Cortex of kidney (tissue), 1 donor: ENCODE measurements at places on chromosomes 6 and 20.

- DNase-seq = no peak
Measured at GRCh38 chr6:37285861-37286311, 27.9 kb upstream of the TMEM217 start.

- DNase-seq = no peak
Measured at GRCh38 chr6:73832313-73832712, 136.3 kb downstream of the CD109 start.

DNA sequence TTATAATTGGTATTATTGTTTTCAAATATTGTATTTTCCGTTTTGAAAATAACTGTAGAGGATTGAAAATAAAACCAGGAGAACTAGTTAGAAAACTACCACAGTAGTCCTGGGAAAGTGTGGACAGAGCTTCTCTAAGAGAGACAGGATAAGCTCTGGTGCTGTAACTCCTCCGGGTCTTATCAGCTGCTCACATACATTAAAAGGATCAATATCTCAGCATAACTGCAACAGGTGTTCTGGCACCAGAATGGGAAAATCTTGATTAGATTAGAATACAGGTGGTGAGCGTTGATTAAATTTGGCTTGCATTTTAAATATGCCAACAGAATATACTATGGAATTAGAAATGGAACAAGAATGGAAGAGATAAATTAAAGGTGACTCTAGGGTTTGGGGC, 1138.9 kb upstream of the ADGRB3 start:
- no peak for DNase-seq

- no peak for DNase-seq
Measured at GRCh38 chr6:951399-952181, 258.7 kb upstream of the EXOC2 start.

DNA sequence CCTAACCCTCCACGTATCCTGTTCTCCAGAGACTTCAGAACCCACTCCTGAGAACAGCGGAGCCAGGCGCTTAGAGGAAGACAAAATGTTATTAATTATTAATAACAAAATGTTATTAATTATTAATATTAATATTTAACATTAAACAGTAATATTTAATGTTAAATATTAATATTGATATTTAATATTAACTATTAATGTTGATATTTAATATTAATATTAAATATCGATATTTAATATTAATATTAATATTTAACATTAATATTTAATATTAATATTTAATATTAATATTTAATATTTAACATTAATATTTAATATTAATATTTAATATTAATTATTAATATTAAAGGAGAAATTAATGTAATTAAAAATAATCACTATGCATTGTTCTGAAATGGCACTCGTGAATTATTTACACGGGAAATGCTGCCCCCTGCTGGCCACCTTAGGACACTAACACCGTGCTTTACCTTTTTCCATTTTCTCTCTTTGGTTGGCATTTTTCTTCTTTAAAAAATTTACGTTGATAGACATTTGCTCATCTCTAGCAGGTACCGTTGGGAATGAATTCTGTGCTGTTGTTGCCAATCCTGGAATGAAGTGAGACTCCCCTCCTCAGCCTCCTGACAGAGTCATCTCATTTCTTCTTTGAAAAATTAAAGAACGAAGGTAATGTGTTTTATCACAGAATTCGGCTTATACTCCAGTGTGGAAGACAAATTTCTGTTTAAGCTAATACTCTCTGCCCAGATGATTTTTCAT, 7.5 kb upstream of the GGTLC1 start:
- DNase-seq = no peak

GRCh38 chr20:34943808-34944567, 11.6 kb downstream of the GSS start:
- no peak for DNase-seq

DNA sequence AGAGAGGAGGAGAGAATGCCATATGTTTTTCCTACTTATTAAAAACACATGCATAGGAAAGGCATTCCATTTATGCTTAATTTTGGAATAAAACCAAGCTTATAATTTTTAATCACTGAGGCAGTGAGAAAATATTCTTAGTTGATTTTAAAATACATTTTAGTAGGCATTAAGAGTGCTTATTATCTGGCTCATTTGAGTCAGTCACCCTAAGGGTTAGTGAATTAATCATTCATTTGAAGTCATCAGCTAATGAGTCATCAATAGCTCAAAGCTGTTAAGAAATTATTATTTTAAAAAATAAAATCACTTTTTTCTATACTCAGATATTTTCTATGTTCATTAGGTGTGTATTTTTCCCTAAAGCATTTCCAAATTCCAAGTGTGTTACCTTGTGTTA, 81.6 kb downstream of the TMEM200A start:
- DNase-seq = no peak

DNA sequence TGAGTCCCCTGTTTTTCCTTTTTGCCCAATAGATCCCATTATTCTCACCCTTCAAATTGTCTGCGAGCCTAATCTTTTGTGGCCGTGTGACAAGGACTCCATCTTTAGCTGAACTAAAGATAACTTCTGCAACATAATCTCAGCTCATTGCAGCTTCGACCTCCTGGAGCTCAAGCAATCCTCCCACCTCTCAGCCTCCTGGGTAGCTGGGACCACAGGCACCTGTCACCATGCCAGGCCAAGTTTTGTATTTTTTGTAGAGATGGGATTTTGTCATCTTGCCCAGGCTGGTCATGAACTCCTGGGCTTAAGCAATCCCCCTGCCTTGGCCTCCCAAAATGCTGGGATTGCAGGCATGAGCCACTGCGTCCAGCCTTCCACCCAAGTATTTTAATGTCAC, 161.0 kb downstream of the GJA1 start:
- no peak for DNase-seq

DNA sequence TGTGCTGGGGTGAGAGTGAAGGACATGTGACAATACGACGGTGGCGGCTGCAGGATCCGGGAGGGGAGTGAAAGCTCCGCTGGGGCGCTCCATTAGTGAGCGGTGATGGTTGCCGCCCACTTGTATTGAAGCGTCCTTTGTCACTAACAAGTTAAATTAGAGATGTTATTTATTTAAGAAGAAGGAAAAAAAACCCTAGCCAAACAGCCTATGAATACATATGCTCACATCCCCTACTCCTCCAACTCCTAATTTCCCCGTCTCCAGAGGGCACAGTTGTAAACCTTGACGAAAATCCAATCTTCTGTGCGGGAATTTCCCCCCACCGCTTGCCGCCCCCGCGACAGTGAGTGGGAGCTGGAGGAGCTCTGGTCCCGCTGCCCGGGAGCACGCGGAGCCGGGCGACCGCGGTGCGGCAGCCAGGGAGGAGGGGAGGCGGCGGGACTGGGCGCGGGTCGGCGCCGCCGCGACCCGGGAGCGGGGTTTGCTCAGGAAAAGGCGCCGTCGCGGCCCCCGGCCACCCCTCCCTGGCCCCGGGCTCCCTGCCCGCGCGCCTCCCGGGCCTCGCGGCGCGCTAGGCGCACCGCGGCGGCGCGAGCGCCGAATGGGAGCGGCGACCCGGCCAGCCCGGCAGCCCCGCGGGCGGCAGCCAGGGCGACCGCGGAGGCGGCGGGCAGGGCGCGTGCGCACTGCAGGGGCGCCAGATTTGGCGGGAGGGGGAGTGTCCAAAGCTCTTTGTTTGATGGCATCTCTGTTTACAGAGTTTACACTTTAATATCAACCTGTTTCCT, at the start of gene MYB:
Gene MYB (plus strand): TSS at position 767 of the 791 bp plus-strand sequence. CDS start 206 bp downstream, outside the sequence.
- DNase-seq = no peak

DNA sequence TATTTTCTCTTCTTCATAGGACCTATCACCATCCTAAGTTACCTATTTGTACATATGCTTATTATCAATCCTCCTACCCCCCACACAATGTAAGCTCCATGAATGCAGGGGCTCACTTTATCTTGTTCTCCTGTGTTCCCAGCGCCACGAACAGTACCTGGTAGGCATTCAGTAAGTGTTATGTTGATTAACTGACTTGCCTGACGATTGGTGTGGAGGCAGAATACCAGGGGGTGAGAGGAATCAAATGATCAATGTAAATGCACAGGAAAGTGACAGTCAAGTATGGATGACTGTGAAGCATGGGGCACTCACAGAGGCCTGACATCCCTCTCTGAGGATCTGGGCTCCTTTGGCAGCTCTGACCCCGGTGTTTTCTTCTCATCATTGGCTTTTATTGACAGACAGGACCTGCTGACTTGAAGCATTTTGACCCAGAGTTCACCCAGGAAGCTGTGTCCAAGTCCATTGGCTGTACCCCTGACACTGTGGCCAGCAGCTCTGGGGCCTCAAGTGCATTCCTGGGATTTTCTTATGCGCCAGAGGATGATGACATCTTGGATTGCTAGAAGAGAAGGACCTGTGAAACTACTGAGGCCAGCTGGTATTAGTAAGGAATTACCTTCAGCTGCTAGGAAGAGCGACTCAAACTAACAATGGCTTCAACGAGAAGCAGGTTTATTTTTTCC, 6.1 kb upstream of the IFT52 start:
- DNase-seq = no peak

DNA sequence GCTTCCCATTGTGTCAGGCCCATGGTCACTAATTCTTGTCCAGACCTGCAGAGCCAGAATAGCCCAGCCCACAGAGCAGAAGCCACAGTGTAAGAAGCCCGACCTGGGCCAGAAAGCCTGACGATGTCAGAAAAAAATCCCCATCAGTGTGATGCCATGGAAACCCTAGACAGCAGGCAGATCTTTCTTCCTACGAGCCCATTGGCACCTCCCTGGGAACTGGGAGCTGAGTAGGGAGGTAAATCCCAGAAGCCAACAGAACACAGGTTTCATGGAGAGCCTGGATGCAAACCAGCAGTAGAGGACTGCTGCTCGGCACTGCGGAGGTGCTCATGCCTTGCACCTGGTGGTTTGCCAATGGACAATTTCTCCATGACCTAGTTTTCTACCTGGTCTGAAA, 82.2 kb upstream of the SLC22A16 start:
- no peak for DNase-seq
